ENCODE measurements at places on chromosomes 11 and 22.

DNA sequence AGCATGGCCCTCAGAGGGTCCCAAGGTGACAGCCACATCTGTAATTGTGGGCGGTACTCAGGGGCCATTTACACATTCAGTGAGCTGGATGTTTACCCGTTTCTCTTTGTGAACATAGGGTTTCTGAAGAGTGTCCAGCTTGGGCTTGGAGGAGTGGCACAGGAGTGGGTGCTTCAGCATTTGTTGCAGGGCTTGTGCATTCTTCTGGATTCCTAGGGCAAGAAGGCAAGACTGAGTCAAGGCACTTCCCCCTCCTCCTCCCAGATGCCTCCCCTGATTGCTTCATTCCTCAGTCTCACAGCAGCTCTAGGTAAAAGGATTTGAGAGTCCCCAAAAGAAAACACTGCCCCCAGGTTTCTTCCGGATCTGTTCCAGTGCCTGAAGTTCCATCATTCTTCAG lies 95.4 kb downstream of the RNF169 start:
- DNase-seq: no peak

DNA sequence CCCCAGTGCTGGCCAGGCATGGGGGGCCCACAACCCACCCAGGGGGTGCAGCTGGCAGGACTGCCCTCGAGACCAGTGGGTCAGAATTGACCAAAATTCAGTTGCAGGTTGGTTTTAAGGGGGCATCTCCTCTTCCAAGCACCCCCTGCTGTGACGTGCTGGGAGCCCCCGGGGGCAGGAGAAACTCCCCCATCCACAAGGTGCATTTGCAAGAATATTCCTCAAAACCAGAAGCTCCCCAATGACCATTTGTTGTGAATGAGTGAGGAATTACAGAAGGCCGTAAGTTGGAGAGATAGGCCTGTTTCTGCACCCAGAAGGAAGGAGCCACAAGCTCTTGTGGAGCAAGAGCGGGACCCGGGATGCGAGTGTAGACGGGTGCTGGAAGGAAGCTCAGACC lies 414.5 kb downstream of the BRD1 start:
- no peak for DNase-seq

GRCh38 chr11:47021965-47022364 lies 85.4 kb downstream of the CSTPP1 start:
- DNase-seq: no peak

- no peak for DNase-seq
Measured at GRCh38 chr11:86743223-86744118, 56.9 kb upstream of the PRSS23 start.

GRCh38 chr22:20532256-20532993 lies 25.0 kb downstream of the MED15 start:
- no peak for DNase-seq

- DNase-seq: no peak
Measured at GRCh38 chr11:117623831-117624271, 173.2 kb downstream of the DSCAML1 start.

GRCh38 chr11:44453871-44454270 lies 111.6 kb upstream of the CD82 start:
- no peak for DNase-seq

Data from stimulated activated CD4-positive, alpha-beta T cell treated with anti-CD3 and anti-CD28 coated beads, TNF-alpha, amount 100 ng/mL, for 1 hour (primary cell).